Hematopoietic multipotent progenitor cell treated with erythropoietin and hydrocortisone succinate and interleukin-3 and kit ligand, for 17 days (in vitro differentiated cells): ENCODE measurements at places on chromosomes 2 and 18.

- no peak for DNase-seq
Observed at GRCh38 chr2:17058772-17059402, 393.3 kb upstream of the CYRIA start.

DNA sequence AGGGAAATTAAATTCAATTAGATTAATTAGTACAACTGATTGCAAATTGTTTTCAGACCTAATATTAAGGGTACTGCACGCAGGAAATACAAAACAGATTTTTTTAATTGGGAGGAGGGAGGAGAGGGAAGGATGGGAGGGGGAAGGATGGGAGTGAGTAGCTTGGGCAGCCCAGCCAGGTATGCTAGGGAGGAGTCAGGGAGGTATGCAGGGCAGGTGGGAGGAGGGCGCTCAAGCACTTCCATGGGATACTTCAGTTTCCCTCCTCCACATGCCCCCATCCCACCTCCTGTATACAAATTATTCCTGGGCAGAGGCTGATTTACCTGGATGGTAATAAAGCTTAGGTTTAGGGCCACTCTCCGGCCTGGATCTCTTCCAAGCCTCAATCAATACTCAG, 76.6 kb upstream of the CAPN13 start:
- no peak for DNase-seq

- no peak for DNase-seq
Observed at GRCh38 chr2:182952741-182953450, 85.4 kb downstream of the NCKAP1 start.

DNA sequence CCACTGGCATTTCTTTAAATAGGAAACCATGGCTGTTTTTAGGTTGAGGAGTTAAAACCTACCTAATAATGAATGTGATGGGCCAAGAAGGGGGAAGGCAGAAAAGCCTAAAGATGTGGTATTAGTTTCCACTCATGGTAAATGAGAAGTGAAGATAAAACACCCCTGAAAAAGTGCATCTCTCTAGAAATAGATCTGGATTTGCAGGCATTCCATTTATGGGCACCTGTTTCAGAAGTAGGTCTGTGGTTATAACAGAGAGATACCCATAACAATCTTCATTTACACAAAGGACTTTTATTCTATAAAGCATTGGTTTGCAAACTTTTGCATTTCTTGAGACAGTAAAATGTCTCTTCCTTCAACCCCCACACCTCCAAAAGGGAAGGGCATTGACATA, 62.1 kb downstream of the PRKCE start:
- DNase-seq, result no peak

DNA sequence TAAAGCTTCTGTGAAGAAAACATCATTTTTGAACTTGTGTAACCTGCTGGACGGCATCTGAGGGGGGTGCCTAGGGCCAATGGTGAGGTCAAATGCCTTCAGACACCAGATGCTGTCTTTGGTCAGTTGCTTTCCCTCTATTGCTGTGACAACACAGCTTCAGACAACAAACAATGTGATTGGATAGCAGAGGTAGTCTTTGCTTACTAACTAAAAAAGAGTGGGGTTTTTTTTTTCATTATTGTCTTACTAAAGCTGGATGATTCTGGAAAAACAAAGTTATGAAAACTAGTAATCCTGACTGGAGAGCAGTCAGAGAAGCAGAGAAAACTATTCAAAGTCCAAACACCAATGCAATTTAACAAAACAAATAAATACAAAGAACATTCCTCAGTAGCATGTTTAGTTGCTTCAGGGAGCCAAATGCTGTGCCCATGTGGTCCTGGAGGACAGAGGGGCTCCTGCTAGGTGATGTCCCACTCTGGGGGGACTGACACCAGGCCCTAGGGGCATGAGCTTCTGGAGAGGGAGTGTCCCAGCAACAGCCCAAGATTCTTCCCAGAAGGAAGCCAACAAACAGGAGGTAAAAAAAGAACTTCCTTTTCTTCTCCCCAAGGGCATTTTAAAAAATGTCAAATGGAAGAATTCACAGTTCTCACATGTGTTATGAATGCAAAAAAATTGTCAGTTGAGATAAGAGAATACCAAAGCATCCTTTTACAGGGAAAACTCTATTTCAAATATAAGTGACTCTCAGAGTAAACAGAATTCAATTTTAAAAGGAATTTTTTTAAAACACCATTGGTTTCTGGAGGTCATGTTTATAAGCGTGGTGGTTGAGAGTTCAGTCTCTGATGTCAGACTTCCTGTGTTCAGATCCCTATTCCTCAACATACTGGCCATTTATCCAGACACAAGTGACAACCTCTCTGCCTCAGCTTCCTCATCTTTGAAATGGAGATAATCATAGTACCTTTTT, 181.1 kb upstream of the PGAP1 start:
- no peak for DNase-seq

- DNase-seq, result no peak
Observed at GRCh38 chr2:59830601-59831000, 722.9 kb downstream of the BCL11A start.

DNA sequence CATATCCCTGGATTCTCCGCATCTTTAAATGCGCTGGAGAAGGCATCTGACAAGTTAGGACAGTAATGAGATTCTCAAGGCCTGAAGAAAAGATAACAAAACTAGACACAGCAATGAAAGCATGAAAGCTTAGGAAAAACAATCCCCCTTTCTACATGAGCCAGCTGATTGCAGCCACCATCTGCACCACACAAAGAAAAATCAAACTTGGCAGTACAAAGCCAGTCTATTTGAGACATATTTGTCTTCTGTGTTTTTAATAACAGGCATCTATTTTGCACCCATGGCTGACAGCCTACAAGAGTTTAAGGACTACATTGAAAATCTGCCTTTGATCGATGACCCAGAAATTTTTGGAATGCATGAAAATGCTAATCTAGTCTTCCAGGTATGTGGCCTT, 83.6 kb downstream of the TRABD2A start:
- no peak for DNase-seq

- DNase-seq, result peak; percentile 72
Observed at GRCh38 chr18:63518178-63519012, 23.8 kb upstream of the SERPINB12 start.

DNA sequence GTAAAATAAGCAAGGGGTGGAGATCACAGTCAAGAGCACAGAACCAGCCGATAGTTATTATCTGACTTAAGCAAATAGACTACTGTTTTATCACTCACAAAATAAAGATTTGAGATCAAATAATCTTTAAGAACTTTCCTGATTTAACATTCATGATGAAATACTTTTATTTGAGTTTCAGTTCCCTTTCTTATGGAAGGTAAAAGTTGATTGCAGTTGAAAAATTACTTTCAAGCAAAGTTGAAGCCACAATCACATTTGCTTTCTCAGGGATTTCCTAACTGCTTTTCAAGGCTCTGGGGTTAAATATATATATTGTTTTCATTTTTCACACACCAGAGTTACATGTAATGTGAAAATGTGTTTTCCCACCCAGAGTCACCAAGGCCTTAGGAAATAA, 599.5 kb downstream of the KCNJ3 start:
- no peak for DNase-seq

DNA sequence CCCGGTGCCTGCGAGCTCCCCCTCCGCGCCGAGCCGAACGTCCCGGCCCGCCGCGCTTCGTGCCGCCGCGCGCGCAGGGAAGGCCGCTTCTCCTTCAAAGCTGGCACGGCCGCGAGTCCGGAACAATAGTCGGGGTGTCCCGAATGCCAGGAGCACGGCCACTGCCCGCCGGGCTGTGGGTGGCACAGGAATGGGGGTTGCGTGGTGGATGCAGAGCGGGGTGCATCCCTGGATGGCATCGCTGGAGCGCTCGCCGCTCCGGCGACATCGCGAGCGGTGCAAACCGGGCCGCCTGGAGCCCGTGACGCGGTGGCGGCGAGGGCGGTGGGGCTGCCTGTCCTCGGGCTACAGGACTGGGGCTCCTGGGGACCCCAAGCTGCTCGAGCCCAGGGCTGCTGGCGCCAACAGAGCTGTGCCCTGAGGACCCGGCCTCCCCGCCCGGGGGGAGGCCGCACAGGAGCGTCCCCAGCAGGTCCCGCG, 1.1 kb upstream of the SATB2 start:
- no peak for DNase-seq

DNA sequence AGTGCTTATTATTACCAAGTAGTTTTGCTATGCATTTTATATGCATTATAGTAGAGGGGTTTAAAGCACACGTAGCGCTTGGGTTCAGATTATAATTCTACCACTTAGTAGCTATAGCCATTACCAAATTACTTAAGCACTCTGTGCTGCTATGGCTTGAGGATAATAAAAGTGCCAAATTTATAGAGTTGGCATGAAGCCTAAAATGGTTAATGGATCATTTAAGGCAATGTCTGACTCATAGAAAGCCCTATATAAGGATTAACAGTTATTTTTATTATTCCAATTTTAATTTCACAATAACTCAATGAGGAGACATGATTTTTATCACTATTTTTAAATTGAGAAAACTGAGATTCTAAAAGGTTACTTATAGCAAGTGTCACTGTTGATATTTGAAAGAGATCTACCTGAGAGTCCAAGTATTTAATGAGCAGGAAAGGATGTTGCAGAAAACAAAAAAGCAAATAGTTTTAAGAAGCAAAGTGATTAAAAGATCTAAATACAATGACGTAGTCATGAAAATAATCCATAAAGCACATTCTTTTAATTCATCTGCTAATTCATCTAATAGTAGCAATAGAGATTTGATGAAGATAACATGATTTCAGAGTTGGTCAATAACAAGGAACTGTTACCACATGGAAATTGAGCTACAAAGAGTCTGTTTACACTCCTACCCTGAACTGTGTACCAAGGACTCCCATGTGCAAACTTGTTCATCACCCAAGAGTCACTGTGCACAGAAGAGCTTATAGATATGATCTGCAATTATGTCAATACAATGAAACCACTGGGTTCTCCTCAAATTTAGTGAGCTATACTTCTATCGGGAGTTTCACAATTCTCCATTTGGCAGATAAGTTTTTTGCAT, 78.8 kb upstream of the DTNA start:
- DNase-seq, result no peak

DNA sequence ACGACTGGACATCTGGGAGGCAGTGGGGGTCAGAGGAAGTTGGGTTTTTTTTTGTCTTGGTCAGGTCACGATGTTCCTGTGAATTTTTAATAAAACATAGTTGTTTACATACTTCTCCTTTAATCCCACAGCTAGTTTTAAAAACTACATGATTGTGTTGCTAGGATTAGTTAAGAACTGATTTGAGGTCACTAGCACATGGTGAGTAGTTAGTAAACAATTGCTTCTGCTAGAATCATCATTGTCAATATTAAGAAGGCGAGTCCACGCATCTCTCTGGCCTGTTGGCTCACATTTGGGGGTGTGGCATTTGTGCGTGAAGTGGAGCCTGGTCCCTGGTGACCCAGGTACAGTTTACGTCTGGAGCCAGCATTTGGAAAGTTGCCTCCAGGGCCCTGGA, 59.4 kb downstream of the AGAP1 start:
- DNase-seq, result no peak

GRCh38 chr2:182915369-182916326, 49.2 kb upstream of the FRZB start:
- DNase-seq, result no peak

DNA sequence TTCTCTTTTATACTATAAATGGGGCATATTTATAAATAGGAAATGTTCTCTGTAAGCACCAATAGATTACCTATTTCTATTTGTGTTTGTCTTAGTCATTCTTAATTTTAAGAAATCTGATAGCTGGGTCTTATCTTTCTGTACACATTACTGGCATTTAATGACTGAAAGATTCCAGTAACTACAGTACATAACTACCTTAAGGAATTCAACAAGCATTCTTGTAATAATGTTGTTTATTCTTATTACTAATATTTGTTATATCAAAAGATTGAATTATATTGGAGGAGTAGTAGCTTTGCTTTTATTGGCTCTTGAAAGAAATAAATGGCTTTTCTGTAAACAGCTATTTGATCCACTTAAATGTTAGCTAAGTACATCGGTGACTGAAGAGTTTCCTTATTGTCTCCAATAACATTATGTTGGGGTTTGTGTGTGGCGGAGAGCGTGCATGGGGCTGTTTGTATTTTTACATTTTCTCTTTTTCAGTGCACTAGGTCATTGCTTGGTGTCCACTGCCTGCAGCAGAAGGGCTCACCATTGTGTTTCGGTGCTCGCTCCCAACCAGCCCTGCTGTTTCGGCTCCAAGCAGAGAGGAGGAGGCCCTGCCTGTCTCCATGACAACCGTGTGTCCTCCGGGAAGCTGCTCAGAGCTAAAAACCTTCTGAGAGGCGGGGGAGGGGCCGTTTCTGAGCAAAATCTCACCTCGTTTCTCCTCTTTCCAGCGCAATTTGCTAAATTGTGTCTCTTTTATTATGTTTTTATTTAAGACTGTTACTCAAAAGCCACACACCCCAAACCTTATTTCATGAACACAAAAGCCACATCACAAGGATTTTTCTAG, 112.5 kb upstream of the SLC38A11 start:
- no peak for DNase-seq

DNA sequence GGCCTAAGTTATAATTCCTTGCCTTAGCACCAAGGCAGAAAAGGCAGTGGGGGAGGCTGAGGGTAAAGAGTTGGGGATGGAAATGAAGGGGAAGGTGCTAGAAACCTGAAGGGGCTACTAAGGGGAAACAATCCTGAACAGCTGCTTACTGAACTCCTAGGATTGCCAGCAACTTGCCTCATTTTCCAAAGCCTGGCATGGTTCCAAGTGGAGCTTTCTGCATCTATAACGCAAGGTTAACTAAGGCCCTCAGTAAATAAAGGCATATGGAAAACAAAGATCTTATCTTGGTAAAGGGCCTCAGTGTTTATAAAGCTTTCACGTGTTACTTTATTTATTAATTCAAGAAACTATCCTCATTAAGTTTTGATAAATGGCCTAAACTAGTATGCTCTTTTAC, 10.9 kb downstream of the MEP1B start:
- DNase-seq, result no peak

- DNase-seq, result no peak
Observed at GRCh38 chr2:74162951-74163350, 15.2 kb upstream of the BOLA3 start.

GRCh38 chr2:34317797-34318196, 718.7 kb upstream of the FAM98A start:
- DNase-seq, result no peak

DNA sequence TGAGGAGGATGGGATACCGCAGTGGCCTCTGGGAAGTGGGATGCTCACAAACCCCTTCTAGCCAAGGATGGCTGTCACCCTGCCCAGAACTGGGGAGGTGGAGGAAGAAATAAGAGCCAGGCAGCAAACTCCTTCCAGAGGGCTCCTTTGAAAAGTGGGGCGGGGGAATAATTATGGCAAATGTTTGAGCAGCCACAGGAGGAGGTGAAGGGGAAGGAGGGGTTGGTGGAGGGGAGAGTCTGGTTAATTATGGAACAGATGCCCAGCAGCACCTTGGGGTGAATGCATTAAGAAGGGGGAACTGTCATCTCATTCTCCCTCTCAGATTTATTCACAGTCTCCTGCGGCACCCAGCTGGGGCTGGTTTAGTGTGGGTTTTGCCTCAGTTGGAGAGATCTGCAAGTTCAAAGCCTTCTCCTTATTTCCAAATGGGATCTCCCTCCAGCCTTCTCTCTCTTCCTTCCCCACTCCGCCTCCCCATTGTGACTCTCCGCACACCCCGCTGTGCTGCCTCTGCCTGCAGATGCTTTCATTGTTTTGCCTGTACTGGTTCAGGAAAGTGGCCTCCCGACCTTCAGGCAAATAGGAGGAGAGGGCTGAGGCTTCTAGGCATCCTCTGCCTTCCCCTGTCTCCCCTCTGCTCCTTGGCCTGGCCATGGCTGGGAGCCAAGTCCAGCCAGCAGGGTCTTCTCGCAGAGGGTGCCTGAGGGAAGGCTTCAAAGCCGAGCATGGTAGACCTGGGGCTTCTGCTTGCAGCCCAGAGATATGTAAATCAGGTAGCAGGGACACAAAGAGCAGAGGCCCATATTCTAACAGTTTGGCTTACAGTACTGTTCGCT, 457.2 kb upstream of the MEX3C start:
- no peak for DNase-seq
